GM12864 (cell line): ENCODE measurements at places on chromosomes 3 and 15.

GRCh38 chr15:57914350-57915055 lies 151.0 kb downstream of the ALDH1A2 start:
- DNase-seq, result no peak

GRCh38 chr3:172782235-172782634 lies 31.7 kb downstream of the ECT2 start:
- DNase-seq, result no peak

GRCh38 chr15:43186003-43186353 lies 775 bp downstream of the CCNDBP1 start:
- DNase-seq, result no peak

- DNase-seq, result no peak
Observed at GRCh38 chr3:30567139-30567753, 39.2 kb upstream of the TGFBR2 start.

GRCh38 chr3:44427683-44428082 lies 49.8 kb downstream of the ZNF445 start:
- DNase-seq, result no peak

DNA sequence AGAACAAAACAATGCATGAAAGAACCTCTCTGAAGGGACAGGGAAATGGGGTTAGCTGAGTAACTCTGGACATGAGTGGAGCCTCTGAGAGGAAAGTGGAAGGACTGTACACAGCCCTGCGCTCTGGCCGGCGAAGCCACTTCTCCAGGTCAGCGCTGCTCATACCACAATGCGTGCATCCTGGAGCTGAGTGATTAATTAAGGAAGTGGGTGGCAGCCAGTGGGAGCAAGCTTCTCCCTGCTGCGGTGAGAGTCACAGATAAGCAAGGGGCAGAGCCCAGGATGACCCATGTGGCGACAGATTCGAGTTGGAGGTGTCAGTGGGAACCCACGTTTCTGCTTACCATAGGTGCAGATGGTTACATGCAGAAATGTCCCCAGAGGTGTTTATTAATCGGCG lies 48.0 kb downstream of the KLF15 start:
- no peak for DNase-seq

GRCh38 chr15:84929795-84930603 lies 45.5 kb downstream of the SLC28A1 start:
- DNase-seq, result no peak

GRCh38 chr3:57985176-57985983 lies 22.8 kb upstream of the FLNB start:
- no peak for DNase-seq

GRCh38 chr3:115272036-115272824 lies 125.1 kb upstream of the ZBTB20 start:
- DNase-seq, result no peak

- no peak for DNase-seq
Observed at GRCh38 chr3:134331811-134332199, 42.4 kb downstream of the AMOTL2 start.

- DNase-seq, result no peak
Observed at GRCh38 chr3:98764472-98764884, 1.3 kb downstream of the ST3GAL6 start.

DNA sequence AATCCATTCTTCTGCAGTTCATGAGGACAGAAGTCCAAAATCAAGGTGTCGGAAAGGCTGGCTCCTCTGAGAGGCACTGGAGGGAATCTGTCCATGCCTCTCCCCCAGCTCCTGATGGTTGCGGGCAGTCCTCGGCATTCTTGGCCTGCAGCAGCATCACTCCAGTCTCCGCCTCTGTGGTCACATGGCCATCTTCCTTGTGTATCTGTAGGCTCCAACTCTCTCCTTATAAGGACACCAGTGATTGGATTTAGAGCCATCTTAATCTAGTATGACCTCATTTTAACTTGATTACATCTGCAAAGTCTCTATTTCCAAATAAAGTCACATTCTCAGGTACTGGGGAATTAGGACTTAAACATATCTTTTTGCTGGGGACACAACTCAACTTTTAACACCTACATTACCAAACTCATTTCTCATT lies 56.0 kb upstream of the FLNB start:
- DNase-seq, result no peak

- DNase-seq, result peak; percentile 64
Observed at GRCh38 chr15:31346367-31347066, 19.9 kb downstream of the KLF13 start.

DNA sequence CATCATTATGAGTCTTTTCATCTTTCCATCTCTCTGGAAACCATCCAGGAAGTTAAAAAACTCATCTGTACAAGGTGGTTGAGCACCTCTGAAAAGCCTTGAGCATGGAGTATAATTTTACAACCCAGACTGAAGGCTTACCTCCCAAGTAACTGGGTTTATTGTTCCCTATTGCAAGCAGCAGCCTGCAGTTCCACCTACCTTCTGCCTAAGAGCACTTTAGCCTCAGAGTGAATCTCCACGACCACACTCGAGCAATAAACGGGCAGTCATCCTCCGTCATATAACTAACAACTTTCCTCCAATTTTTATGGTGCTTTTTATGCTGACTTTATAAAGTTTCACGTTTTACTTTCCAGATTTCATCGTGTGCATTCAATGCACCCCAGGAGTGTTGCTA lies 32.8 kb downstream of the OSBPL10 start:
- no peak for DNase-seq

GRCh38 chr3:36457667-36458066 lies 77.4 kb downstream of the STAC start:
- no peak for DNase-seq

GRCh38 chr3:139559541-139559940 lies 20.0 kb upstream of the RBP1 start:
- no peak for DNase-seq

- no peak for DNase-seq
Observed at GRCh38 chr3:16884084-16884747, 539 bp upstream of the PLCL2 start.

- no peak for DNase-seq
Observed at GRCh38 chr3:24270204-24270691, 224.4 kb downstream of the THRB start.

DNA sequence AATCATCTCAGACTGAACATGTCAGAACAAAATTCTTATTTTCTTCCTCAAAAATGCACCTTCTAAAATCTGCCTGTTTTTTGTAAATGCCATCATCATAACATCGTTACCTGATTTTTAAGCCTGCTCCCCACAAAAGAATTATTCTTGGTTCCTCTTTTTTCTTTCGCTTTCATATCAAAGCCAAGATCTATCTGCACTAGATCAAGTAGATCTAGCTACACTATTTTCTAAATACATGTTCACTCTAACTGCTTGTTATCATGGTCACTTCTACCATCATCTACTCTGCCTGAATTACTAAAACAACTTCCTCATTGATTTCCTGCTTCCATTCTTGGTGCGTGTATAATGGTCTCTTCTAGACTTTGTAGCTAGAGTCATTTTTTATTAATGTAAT lies 217.7 kb downstream of the ARPP21 start:
- peak; percentile 3 for DNase-seq

DNA sequence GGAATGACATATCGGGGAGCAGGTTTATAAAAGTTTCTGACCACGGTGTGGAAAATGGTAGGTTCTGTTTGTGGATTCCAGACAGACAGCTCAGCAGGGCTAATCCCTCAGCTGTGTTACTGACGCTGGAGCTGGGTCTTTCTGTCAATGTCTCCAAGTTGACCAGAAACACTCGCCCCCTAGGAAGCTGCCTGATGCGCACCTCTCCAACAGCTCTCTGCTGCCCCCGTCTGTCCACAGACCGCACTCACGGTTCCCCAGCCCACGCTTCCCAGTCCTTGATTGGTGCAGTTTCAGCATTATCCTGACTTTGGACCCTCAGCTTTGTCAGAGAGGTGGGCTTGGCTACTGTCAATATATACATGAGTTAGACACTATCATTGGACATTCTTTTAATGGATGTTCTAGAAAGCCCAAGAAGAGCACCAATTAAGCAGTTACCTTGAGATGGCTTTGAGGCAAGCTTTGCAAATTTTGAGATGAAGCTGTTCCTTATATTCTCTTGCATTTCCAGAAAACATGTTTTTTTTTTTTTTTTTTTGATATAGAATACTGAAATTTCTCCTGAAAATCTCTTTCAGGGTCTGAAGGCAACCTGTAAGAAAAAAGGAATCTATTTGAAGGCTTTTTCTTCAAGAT lies 98.9 kb upstream of the TBC1D5 start:
- DNase-seq, result peak; percentile 25

DNA sequence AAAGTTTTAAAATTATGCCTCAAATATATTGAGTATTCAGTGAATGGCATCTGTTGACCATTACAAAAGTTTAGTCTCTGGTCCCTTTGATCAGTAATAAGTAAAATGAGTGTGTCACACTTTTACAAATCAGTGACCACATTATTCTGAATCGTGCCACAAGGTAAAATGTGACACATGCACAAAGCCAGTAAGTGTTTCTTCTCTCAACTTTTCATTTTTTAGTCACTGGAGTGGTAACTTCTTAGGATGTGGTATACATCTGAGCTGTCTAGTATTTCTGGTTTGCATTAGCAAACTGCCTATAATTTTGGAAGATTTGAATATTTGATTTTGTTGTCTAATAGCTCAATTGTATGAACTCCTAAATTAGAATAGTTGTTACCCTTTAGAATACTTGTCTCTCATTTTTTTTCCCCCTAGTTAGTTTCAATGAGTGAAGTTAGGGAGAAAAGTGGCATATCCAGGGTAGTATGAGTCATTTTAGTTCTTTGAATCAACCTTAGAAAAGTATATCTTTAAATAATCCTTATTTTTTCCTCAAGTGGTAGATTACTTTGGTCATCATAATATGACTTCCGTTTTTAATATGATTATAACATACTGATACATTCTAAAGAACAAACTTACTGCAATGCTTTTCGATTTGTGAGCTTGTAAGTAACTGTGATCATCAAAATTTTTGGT lies 18.1 kb downstream of the DNAJC13 start:
- DNase-seq, result no peak

- no peak for DNase-seq
Observed at GRCh38 chr3:127803619-127804018, 18.7 kb downstream of the MGLL start.

GRCh38 chr15:64870353-64870752 lies 28.6 kb downstream of the PLEKHO2 start:
- DNase-seq, result no peak

DNA sequence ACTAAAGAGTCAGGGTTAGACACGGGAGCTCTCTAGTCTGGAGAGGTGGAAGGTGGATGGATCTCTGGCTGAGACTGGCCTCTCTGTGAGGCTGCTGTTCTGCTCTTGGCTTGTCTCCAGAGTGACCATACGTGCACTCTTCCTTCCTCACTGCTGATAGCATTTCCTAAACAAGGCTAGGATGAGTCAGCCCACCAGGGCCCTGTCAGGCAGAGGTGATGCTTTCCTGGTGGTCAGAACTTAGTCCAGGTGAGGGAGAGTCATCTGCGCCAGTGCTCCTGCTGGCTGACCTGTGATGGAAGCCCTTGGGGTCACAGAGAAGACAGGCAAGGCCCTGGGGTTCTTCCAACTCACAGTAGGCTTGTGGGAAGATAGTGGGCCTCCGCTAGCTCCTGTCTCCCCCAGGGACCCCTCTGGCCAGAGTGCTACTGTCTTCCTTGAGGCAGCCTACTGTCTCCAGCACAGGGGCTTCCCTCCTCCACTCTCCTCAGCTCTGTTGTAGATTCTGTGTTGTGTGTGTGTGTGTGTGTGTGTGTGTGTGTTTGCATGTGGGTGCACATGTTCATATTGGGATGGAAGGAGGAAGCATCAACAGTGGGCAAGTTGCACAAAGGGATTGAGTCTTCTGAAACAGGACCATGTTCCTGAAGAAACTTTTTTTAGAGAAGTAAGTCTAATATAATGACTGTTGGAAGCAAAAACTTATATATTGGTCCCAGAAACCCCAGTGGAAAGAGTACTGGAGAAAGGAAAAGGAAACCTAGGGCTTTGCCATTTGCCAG lies 16.5 kb downstream of the ALPK3 start:
- DNase-seq, result no peak

- DNase-seq, result no peak
Observed at GRCh38 chr15:100668348-100668745, 66.0 kb downstream of the ASB7 start.

GRCh38 chr3:165768680-165769079 lies 68.5 kb downstream of the BCHE start:
- DNase-seq, result no peak

GRCh38 chr3:172626021-172626640 lies 84.7 kb downstream of the NCEH1 start:
- no peak for DNase-seq

DNA sequence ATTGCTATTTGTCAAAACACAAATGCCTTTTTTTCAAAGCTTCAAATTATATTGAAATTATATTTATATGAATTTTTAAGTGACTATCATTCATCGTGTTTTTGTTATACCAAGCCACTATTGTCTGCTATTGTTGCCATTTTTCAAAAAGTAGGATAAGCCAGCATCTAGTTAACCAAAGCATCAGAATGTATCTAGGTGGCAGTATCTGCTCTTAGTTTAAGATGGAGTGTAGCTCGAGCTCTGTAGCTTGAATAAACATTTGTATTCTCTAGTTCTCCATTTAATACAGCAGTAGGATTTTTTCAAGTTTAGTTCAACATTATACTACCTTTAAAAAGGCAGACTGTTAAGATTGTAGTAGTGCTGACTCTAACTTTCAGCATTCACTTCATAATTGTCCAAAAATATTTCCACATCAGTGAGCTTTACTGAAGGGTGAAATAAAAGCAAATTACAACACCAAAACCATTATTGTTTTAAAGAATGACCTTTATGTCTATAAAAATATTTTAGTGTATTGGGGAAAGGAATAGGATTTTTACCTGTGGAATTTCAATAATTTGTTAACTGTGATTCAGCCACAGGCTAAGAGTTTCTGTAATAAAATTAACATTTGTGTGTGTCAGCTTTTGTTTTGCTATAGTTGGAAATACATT lies 19.6 kb upstream of the C15orf61 start:
- no peak for DNase-seq

DNA sequence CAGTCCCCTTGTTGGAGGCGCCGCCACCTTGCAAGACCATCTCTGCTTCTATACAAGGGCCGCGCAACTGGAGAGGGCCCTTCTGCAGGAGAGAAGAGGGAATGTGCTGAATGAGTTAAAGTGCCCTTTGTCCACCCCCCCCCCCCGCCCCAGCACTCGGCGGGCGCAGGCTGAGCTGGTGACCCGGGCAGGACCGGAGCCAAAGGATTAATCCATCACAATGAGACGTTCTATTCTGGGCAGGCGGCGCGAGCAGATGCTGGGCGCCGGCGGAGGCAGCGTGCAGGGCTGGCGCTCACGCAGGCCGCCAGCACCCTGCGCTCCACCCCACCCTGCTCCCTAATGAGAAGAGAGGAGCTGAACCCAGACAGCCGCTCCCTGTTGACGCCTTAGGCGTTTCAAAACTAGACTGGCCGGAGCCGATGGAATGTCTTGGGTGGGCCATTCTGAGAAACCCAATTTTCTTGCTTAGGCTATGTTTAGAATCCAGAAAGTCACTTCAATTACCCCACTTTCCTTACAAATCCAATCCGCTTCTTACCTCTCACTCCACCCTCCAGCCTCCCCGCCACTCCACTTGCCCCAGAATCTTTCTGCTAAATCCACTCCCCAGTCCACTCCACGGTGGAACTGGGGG lies 32.9 kb downstream of the GJD2 start:
- DNase-seq, result no peak

GRCh38 chr3:126125781-126126251 lies 41.9 kb upstream of the SLC41A3 start:
- DNase-seq, result no peak

- DNase-seq, result no peak
Observed at GRCh38 chr15:83919978-83920510, 266.1 kb downstream of the ADAMTSL3 start.

- DNase-seq, result no peak
Observed at GRCh38 chr3:149493315-149494021, 19.0 kb downstream of the TM4SF4 start.
